ENCODE measurements at places on chromosomes 2 and 18. TPM values are rescaled to one million over a fixed set of nuclear protein-coding genes. Genes with fewer than 3 reads are reported as not detected.
A peak's percentile ranks its signal among the peaks of the same experiment; 100 is the strongest.

GRCh38 chr18:7608781-7609201 is 41.7 kb downstream of the PTPRM start:
- no peaks in the 10 kb centered on the region for H3K36me3 ChIP-seq
- H3K27me3 ChIP-seq: no peaks in the 10 kb centered on the region
- H3K4me3 ChIP-seq: no peak overlapping the region
- H3K27ac ChIP-seq: no peak overlapping the region

DNA sequence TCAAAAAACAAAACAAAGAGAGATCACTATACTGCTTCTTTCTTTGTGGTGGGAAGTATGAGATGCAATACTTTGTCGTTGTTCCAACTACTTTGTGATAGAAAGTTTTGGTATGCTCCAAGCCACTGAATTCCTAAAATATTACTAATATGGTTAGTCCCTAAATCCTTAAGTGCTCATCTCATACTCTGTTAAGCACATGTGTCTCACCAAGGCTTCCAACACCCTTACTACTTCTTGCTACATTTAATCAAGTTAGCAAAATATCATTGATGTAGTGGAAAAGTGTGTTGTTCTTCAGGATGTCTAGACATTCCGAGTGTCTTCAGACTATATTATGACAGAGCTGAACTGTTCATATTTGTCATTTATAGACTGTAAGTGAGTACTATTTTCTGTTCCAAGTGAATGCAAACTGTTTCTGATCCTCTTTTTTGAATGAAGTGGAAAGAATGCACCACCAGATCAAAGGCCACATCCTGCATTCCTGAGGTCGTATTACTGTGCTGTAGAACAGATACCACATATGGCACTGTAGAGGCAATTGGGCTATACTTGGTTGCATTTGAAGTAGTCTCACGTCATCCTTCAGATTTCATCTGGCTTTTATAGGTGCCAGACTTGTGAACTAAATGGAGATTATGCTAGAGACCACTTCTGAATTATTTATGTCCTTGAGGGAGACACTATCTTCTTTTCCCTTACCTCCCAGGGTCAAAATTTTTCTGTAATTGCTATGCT is 298.4 kb upstream of the ZNF521 start:
- no peaks in the 10 kb centered on the region for H3K36me3 ChIP-seq
- H3K4me1 ChIP-seq: no peaks in the 10 kb centered on the region
- no peak overlapping the region for H3K27ac ChIP-seq
- no peak overlapping the region for H3K4me3 ChIP-seq
- no peaks in the 10 kb centered on the region for H3K27me3 ChIP-seq

DNA sequence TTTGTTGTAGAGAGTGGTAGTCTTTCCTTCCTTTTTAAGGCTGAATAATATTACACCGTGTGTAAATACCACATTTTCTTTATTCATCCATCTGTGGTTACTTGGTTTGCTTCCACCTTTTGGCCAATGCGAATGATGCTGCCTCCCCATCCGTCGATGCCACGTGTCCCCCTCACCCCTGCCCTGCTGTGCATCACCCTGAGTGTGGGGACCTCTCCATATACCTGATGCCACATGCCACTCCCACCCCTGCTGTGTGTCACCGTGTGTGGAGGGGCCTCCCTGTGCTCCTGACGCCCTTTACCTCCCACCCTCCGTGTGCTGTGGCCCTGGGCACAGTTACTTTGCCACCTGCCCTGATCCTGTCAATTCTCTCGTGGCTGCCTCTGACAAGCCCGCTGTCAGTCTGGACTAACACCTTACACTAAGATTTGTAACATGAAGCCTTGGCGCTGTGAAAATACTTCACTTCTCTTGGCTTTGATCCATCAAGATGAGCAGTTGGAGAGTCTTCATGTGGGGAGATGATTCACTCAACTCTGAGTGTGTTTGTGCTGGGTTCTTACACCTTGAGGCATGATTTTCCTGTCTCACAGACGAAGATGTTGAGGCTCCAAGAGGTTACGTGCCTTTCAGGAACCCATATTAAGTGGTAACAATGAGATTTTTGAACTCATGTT is 234.0 kb downstream of the ZNF407 start:
- H3K27ac ChIP-seq: no peak overlapping the region
- no peaks in the 10 kb centered on the region for H3K36me3 ChIP-seq
- no peaks in the 10 kb centered on the region for H3K4me1 ChIP-seq
- no peaks in the 10 kb centered on the region for H3K27me3 ChIP-seq
- no peak overlapping the region for H3K4me3 ChIP-seq

- no peak overlapping the region for H3K4me3 ChIP-seq
- H3K36me3 ChIP-seq: no peaks in the 10 kb centered on the region
- peaks cover 2% of the 10 kb centered on the region for H3K4me1 ChIP-seq
- no peak overlapping the region for H3K27ac ChIP-seq
- no peak for DNase-seq
- H3K27me3 ChIP-seq: no peaks in the 10 kb centered on the region
Measured at GRCh38 chr2:134770702-134771101, 51.9 kb upstream of the TMEM163 start.

DNA sequence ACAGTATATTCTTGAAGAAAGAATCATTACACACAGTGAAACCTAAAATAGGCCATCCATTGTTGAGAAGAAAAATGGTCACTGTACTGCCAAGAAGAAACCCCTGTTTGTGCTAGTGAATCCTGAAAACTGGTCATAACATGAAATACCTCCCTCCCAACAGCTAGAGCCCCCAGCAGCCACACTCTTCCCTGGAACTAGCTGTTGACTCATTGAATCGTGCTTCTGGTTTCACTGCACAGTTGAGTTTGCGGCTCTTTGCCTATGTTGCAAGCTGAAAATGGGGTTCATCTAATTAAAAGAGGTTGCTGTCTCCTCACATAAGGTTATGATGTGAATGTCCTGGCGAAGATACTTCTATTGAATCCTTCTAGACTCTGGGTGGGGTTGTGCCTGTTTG is 86.3 kb downstream of the UGGT1 start:
- DNase-seq: no peak
- H3K27me3 ChIP-seq: no peaks in the 10 kb centered on the region
- no peaks in the 10 kb centered on the region for H3K4me1 ChIP-seq
- no peak overlapping the region for H3K27ac ChIP-seq
- H3K36me3 ChIP-seq: no peaks in the 10 kb centered on the region

DNA sequence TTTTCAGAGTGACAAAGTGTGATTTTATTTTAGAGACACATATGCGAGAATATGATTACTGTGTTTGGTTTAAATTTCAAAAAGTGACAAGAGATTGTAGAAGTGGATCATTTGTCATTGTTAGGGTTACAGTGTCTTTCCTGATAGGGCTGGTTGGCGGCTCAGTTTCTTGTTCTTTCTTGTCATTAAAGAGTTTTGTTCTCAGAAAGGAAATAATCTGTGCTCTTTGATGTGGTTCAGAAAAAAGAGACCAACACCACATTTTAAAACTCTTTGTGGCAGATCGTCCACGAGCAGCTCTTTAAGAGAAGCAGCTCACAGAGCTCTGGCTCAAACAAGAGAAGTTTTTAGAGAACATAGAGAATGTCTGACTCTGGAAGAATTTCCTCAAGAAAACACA is 45.6 kb upstream of the ZNF532 start:
- no peak overlapping the region for H3K4me3 ChIP-seq
- no peak for DNase-seq
- no peaks in the 10 kb centered on the region for H3K4me1 ChIP-seq
- H3K27ac ChIP-seq: no peak overlapping the region

DNA sequence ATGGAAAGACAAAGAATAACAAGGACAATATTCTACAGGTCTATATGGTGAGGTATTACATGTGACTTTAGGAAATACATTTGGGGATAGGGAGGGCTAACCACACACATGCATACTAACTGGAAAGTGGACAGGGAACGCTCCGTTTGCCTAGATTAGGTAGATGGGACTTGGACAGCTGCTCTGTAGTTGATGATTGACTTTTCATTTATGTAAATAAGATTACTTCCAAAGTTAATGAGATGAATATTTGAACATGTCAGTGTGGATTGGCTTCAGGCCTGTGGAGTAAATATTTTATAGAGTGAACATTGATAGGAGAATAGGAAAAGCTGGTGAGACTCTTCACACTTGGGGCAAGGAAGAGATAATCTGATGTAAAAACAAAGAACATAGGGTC is 142.0 kb downstream of the NCK2 start:
- H3K4me3 ChIP-seq: no peak overlapping the region
- H3K27ac ChIP-seq: no peak overlapping the region
- peaks cover 16% of the 10 kb centered on the region for H3K4me1 ChIP-seq

DNA sequence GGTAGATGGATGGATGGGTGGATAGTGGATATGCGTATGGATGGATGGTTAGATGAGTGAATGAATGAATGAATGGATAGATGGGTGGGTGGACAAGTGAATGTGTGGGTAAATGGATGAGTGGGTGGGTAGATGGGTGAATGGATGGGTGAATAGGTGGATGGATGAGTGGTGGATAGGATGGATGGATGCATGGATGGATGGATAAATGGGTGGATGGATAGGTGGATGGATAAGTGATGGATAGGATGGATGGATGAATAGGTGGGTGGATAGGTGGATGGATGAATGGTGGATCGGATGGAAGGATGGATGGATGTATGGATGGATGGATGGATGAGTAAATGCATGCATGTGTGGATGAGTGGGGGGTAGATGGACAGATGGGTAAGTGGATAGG is 169.3 kb downstream of the ACKR3 start:
- H3K4me3 ChIP-seq: no peak overlapping the region
- H3K36me3 ChIP-seq: no peaks in the 10 kb centered on the region
- H3K27me3 ChIP-seq: no peaks in the 10 kb centered on the region
- H3K4me1 ChIP-seq: no peaks in the 10 kb centered on the region
- no peak for DNase-seq

- no peak for DNase-seq
- H3K36me3 ChIP-seq: no peaks in the 10 kb centered on the region
- no peaks in the 10 kb centered on the region for H3K4me1 ChIP-seq
- H3K27ac ChIP-seq: no peak overlapping the region
Measured at GRCh38 chr2:110124038-110124825, 8.6 kb upstream of the MALL start.

GRCh38 chr2:232417489-232417888 is 10.8 kb downstream of the ALPG start:
- DNase-seq: no peak
- no peak overlapping the region for H3K4me3 ChIP-seq
- H3K36me3 ChIP-seq: no peaks in the 10 kb centered on the region
- peaks cover 5% of the 10 kb centered on the region for H3K4me1 ChIP-seq
- H3K27ac ChIP-seq: no peak overlapping the region

DNA sequence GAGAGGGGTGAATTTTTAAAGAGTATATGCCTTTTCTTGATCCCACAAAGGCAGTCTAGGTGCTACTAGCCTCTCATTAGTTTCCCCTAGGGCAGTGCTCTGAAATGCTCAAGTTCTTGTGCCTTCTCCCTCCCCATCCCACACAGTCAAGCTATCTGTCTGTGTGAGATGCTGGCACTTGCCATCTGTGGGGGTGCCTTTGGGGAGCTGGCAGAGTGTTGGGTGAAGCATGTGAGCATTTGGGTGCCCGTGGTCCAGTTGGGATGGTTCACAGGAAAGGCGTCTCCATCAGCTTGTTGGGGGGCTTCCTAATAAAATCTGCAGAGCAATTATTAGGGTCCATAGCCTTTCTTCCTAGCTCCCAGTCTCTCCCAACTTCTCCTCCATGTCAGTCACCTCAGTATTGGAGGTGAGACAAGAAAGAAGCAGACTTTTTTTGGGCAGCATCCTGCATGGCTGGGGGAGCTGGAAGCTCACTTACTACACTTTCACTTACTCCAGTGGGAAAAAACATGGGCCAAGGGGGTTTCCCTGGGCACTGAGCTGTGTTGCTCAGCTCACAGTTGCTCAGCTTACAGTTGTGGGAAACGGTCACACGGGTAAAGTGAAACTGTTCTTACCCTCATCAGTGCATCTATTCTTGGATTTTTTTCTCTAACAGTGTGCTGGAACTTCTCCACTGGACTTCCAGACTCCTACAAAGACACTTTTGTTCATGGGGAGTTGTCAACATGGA is 29.3 kb downstream of the COLEC11 start:
- H3K27me3 ChIP-seq: no peaks in the 10 kb centered on the region
- H3K36me3 ChIP-seq: no peaks in the 10 kb centered on the region
- DNase-seq: peak; percentile 9
- peaks cover 30% of the 10 kb centered on the region for H3K4me1 ChIP-seq

The DTNA gene
- 34.2 TPM for total RNA-seq

Measured in ovary (tissue), 10 donors.